Diencephalon (tissue), 1 donor: ENCODE measurements at places on chromosomes 12 and 14. TPM values are rescaled to one million over a fixed set of nuclear protein-coding genes. Genes with fewer than 3 reads are reported as not detected.

DCN gene
- total RNA-seq, result 39.4 TPM

OR4E2 gene
- not detected for total RNA-seq

KRT77 gene
- total RNA-seq, result not detected

GPR65 gene
- 0.23 TPM for total RNA-seq

CELA1 gene
- total RNA-seq, result not detected

MYH6 gene
- total RNA-seq, result under 0.01 TPM

SLC17A8 gene
- total RNA-seq, result 10.1 TPM

DNM1L gene
- total RNA-seq, result 198 TPM

IQSEC3 gene
- total RNA-seq, result 11.1 TPM

GLIPR1L1 gene
- not detected for total RNA-seq

SOAT2 gene
- total RNA-seq, result not detected

RAB21 gene
- 24.2 TPM for total RNA-seq

RNASE7 gene
- total RNA-seq, result not detected

RAB3IP gene
- total RNA-seq, result 51.0 TPM

LRRC23 gene
- 27.7 TPM for total RNA-seq

ADAMTS20 gene
- total RNA-seq, result 0.46 TPM

LYZ gene
- total RNA-seq, result 7.4 TPM

KRT83 gene
- not detected for total RNA-seq

LMO3 gene
- total RNA-seq, result 235 TPM

NFE2 gene
- 1.8 TPM for total RNA-seq

PLEKHD1 gene
- total RNA-seq, result 0.23 TPM

RNF41 gene
- 71.3 TPM for total RNA-seq

KRT74 gene
- total RNA-seq, result not detected

PTPRO gene
- 126 TPM for total RNA-seq

ACSS3 gene
- 9.2 TPM for total RNA-seq

TAMALIN gene
- total RNA-seq, result 3.2 TPM

AQP6 gene
- 0.46 TPM for total RNA-seq

HSP90B1 gene
- 221 TPM for total RNA-seq

SPTB gene
- 28.1 TPM for total RNA-seq

IFI27 gene
- total RNA-seq, result 24.2 TPM

NKX2-8 gene
- total RNA-seq, result 1.2 TPM

PRB3 gene
- not detected for total RNA-seq

TMEM233 gene
- total RNA-seq, result 0.46 TPM

ANKRD33 gene
- not detected for total RNA-seq

MGST1 gene
- total RNA-seq, result 14.5 TPM

OR6C2 gene
- total RNA-seq, result not detected

KIF26A gene
- total RNA-seq, result 9.2 TPM

JAG2 gene
- total RNA-seq, result 29.5 TPM

CABP1 gene
- total RNA-seq, result 3.2 TPM

SLC6A13 gene
- total RNA-seq, result 17.8 TPM

CD63 gene
- 303 TPM for total RNA-seq

EFS gene
- total RNA-seq, result 9.7 TPM

ASCL4 gene
- total RNA-seq, result not detected

ACOT6 gene
- total RNA-seq, result not detected

PMCH gene
- total RNA-seq, result 109 TPM

INHBE gene
- total RNA-seq, result not detected

GOLGA5 gene
- 32.3 TPM for total RNA-seq

IKZF4 gene
- total RNA-seq, result 3.7 TPM

TROAP gene
- total RNA-seq, result 6.5 TPM

TAS2R20 gene
- total RNA-seq, result 10.4 TPM
